GM23248 (cell line): ENCODE measurements at places on chromosomes 1 and 21. TPM values are rescaled to one million over a fixed set of nuclear protein-coding genes. Genes with fewer than 3 reads are reported as not detected.
A peak's percentile ranks its signal among the peaks of the same experiment; 100 is the strongest.

DNA sequence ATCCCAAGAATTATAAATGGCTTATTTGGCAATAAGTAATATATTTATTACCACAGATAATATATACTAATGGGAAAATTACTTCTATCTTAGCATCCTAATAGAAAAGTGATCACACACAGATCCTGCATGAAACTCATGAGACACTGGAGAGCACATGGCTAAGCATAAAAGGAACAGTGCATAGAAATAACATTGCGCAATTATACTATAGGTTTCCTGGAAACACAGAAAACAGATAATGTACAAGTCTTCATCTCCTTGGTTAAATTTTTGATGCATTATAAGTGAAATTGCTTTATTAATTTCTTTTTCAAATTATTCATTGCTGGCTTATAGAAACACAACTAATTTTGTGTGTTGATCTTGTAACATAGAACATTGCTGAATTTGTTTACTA, 210.4 kb downstream of the USH2A start:
- DNase-seq: no peak

DNA sequence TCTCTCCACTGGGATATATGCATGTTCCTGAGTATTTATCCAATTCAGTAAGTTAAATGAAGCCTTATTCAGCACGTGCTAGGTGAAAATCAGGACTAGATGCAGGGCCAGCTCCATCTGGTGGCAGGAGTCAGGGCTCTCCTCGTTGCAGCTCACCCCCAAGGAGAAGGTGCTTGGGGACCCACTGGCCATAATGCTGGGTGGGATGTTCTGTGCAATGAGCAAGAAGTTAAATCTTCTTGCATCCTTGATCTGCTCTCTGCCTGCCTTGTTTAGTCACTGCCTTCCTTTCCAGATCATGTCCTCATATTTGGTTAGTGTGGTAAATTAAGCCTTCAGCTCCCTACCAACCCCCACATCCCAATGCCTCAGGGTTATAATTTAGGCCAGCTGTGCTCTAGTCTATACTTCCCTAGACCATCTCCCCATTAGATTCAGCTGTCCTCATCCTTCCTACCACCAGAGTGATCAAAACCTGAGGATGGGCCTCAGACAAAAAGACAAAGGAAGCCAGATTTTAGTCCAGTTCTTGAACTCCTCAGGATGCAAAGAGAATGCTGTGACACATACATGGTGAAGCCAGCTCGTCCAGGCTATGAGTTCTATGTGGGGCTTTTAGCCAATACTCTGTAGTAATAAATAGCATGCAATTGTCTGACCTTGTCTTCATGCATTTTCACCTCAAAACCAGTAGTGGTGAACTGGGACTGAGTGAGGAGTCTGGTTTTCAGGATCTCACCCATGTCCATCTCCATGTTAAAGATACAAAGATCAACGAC, 55.9 kb downstream of the SEC16B start:
- DNase-seq: peak; percentile 75

DNA sequence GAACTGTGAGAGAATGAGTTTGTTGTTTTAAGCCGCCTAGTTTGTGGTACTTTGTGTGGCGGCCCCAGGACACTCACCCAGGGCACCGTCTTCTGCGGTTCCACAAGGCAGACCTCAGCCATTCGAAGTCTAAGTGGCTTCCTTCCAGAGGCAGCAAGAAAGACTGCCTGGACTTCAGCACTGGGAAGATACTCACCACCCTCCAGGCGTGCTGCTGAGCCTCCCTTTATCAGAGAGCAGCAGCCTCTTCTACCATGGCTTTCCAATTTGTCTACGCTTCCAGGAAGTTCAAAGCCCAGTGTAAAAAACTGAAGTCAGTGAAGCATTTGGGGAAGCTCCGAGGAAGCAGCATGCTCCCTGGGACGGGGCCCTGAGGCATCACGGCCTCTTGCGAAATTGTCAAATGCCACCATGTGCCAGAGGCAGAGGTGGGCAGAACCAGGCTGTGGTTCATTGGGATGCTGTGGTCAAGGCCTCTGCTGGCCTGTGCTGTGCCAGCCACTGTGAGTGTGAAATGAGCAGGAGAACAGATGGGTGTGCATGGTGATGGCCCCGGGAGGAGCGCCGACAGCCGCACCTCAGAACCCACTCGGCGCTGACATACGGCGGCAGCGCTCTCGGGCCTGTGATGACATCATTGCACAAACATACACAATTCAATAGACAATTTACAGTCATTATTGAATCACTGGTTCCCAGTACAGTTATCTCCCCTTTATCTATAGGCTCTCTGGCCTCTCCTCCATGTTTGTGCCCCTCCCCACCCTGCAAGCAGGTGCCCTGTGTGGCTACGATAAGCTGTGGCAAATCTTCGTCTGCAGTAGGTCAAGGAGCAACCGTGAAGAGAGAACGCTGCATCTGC, 110.4 kb downstream of the PDE9A start:
- DNase-seq: no peak

DNA sequence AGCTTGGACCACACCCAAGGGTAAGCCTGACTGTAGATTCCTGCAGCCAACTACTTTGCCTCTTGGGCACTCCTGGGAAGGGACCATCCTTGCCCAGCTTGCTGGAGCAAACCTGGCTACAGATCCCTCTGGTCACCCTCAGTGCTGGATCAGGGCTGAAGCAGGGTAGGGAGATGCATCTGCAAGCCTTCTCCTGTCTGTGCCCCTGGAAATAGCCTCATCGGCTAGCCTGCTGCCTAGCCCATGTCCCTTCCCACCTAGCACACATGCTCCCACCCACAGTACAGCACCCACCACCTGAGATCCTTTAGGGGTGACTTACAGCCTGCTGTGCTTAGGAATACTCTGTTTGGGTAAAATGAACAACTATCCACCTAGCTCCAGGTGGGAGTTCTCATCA, 177.3 kb upstream of the HMGB4 start:
- DNase-seq: no peak

DNA sequence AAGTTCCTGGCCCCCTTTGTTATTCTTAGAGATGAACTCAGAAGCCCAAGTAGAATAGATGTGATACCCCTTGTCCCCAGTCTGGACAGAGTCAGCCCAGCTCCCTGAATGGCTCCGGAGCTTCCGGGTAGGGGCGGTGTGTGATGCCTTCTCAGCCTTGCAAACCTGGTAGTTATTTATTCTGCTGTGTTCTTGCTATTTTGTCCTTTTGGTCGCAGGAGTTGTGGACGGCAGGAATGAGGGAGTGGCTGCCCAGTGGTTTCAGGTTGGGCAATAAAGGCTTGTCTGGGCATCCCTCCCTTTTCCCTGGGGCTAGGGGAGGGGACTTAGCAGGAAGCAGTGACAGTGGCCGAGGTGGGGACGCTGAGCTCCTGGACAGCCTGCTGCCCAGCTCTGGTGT, 2.8 kb downstream of the PTPRU start:
- peak; percentile 45 for DNase-seq

Gene RAB25
- polyA plus RNA-seq: not detected in 2 replicates

Gene TMEM269
- 0.14 TPM in 1 of 2 replicates, not detected in the other for polyA plus RNA-seq
